ENCODE measurements at places on chromosomes 11 and 22.

- DNase-seq: no peak
Observed at GRCh38 chr22:50620593-50621355, 7.2 kb downstream of the ARSA start.

- DNase-seq: no peak
Observed at GRCh38 chr11:71502026-71502425, 25.0 kb upstream of the KRTAP5-7 start.

DNA sequence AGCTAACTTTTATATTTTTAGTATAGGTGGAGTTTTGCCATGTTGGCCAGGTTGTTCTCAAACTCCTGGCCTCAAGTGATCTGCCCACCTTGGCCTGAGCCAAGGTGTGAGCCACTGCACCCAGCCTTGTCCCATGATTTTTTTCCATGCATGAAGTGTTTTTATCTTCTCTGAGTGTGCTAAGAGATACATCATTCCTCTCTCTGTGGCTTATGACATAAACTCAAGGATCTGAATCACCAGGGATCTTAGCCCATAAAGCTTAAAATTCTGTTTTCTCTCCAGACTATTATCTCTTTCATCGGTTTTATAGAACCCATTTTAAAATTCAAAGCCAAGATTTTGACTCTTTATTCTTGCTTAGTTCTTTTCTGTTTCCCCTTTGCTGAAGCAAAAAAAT lies 48.4 kb upstream of the C11orf58 start:
- no peak for DNase-seq

GRCh38 chr11:121754598-121754997 lies 301.8 kb upstream of the SORL1-AS1 start:
- no peak for DNase-seq

GRCh38 chr11:6419009-6419631 lies at the start of gene APBB1:
Gene APBB1 (minus strand): TSS chr11:6419094. CDS start chr11:6411347, 7,747 bp downstream.
- DNase-seq: peak; percentile 57

GRCh38 chr22:21455334-21456089 lies 11.7 kb upstream of the TMEM191C start:
- DNase-seq: no peak

GRCh38 chr11:116849486-116849885 lies 12.1 kb upstream of the APOA1 start:
- no peak for DNase-seq

DNA sequence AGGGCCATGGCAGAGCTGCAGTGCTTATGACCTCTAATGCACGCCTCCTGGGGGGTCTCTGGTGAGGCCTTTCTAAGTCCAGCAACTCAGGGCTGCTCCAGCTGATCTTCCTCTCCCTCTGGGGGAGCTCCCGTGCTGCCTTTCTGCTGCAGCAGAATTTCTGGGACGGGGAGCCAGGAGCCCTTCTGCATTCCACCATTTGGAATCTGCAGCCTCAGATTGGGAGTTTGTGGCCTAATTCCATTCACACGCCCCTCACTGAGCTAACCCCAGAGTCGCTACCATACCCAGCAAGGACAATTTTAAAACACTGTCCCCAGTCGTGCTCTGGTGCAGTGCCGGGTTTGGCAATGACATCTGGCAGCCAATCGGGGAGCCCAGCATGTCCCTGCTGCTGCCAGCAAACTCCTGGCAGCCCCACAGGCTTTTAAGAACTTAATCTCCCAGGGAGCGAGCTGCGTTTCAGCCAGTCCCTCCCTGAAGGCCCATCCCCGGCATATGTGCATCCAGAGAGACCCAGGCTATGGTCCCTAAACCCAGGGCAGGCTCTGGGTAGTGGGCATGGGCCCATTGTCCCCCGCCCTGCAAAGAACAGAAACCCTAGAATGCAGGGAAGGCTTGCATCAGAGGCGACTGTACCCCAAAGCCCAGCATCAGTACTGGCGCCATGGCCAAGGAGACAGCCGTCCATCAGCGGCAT lies 4.7 kb downstream of the SHANK2 start:
- no peak for DNase-seq

DNA sequence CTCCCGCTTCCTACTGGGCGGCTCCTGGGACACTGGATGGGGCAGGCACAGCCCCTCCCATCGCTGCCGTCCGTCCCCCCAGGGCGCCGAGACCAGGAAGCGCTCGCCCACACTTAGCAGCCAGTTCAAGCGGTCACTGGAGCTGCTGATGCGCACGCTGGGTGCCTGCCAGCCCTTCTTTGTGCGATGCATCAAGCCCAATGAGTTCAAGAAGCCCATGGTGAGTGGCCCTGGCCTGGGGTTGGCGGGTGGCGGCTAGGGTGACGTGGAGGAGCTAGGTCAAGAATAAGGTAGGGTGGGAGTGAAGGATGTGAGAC lies 44.6 kb downstream of the MYO7A start:
- DNase-seq: no peak
